AG08396 (cell line): ENCODE measurements at places on chromosomes 3 and 15.

DNA sequence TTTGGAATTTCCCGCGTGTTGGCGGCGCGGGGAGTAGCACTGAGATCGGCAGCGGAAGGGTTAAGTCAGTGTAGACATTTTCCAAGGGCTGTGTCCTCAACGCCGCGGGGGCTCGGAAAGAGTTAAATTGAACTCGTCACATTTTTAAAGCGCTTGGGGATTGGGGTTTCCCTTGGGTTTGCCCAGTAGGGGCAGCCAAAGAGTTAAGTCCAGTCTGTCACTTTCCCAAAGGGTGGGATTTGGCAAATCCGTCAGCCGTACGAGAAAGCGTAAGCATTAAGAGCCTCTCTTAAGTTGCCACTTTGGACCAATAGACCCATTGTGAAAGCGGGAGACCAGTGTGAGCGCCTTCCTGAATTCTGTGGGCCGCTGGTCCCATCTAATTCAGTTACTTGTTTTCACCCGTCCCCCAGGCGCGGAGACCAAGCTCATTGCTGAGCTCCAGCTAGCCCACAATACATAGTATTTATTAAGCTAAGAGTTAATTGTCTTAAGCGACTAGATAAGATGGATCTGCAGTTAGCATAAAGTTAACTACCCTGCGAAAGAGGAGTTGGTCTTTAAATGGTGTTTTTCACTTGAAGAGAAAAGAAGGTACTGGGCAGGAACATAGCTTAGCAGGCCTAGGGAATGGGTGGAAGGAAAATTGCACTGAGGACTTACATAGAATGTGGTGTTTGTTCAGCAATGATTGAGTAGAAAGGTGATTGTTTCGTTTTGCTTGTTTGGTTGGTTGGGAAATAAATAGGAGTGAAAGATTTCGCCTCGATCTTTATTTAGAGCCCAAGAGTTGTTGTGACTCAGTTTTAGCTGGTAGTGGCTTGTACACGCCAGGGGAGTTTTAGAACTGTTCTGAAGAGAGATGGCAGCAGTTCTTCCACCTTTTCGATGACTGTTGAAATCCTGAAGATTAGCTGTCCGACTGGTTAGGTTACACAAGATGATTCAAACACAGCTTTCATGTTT is 932 bp downstream of the ARL8B start:
- peak; percentile 68 for DNase-seq

DNA sequence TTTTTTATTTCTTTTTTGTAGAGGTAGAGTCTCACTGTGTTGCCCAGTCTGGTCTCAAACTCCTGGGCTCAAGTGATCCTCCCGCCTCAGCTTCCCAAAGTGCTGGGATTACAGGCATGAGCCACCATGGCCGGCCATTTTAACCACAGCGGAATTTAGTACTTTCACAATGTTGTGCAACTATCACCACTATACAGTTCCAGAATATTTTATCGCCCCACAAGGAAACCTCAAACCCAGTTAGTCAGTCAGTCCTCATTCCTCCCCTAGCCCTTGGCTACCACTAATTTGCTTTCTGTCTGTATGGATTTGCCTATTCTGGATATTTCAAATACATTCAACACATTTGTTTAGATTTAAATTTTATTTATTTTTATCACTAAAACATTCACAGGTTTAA is 15.5 kb upstream of the HOMER2 start:
- no peak for DNase-seq

GRCh38 chr15:84142888-84143337 is 92.7 kb upstream of the GOLGA6L4 start:
- peak; percentile 80 for DNase-seq

- peak; percentile 12 for DNase-seq
Measured at GRCh38 chr15:25136119-25136518, 181.3 kb downstream of the SNRPN start.

DNA sequence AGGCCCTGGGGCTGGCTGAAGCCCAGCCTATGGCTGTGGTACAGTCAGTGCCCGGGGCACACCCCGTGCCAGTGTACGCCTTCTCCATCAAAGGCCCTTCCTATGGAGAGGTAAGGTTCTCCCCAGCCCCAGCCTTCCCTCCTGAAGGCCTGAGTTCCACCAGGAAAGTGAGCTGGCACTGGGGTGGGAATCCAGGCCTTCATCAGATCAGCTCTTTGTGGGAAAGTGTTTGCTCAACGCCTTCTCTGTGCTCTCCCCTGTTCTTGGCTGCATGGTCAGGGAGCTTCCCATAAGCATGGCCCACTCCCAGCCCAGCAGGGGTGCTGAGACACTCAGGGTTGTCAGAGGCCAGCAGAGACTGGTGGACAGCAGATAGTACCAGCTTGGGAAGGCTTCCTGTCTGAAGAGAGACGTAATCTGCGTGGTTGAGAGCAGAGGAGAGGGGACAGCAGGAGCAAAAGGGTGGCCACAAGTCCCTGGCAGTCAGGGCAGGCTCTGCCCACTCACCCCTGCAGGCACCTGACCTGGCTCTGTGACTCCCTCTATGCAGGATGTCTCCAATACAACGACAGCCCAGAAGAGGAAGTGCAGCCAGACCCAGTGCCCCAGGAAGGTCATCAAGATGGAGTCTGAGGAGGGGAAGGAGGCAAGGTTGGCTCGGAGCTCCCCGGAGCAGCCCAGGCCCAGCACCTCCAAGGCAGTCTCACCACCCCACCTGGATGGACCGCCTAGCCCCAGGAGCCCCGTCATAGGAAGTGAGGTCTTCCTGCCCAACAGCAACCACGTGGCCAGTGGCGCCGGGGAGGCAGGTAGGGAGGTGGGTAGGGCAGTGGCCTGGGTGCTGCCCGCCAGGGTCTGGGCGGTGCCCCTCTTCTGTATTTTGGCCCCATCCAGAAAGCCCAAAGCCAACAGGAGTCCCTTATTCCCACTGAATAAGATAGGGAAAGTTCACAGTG is 38.4 kb downstream of the PML start:
- no peak for DNase-seq

GRCh38 chr3:193335031-193335430 is 43.5 kb downstream of the ATP13A5 start:
- no peak for DNase-seq

GRCh38 chr3:111577798-111578685 is 17.1 kb downstream of the ZBED2 start:
- DNase-seq, result peak; percentile 71

- no peak for DNase-seq
Measured at GRCh38 chr3:28012830-28013229, 228.6 kb upstream of the CMC1 start.

DNA sequence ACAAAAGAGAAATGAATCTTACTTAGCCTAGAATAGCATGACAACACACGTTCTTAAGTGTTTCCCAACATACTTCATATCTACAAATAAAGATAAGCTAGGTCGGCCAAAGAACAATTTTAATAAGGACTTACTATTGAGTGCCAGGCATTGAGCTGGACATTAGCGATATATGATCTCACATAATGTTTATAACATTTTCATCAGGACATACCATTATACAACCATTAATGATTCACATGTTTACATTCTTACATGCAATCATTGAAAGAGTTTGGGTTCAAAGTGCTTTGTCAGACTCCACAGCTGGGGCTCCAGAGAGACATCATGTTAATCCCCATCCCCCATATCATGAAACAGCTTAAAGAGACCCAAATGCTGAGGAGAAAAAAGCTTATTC is 189.0 kb downstream of the STT3B start:
- no peak for DNase-seq

- no peak for DNase-seq
Measured at GRCh38 chr3:189325454-189325853, 153.7 kb downstream of the TPRG1 start.

GRCh38 chr3:189361103-189361835 is 189.5 kb downstream of the TPRG1 start:
- no peak for DNase-seq

GRCh38 chr3:53998980-53999379 is 107.3 kb upstream of the SELENOK start:
- no peak for DNase-seq

DNA sequence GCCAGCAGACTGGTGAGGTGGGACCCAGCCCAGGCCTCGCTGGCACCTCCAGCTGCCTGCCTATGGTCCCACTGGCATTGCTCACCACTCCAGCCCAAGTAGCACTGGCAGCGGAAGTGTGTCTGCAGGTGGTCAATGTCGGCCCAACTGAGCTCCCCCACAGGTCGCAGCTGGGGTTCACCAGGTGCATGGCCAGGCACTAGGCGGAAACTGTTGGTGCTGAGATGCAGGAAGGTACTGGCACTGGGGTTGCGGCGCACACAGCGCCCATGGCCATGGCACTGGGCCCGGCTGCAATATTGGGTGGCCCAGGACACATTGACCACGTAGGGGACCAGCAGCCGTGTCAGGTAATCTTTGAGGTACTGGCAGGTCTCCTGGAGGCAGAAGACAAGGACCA is 4.4 kb downstream of the HYAL2 start:
- no peak for DNase-seq

- peak; percentile 15 for DNase-seq
Measured at GRCh38 chr3:73324203-73325155, 263.0 kb downstream of the EBLN2 start.

GRCh38 chr3:963755-964154 is 129.1 kb upstream of the CNTN6 start:
- no peak for DNase-seq

DNA sequence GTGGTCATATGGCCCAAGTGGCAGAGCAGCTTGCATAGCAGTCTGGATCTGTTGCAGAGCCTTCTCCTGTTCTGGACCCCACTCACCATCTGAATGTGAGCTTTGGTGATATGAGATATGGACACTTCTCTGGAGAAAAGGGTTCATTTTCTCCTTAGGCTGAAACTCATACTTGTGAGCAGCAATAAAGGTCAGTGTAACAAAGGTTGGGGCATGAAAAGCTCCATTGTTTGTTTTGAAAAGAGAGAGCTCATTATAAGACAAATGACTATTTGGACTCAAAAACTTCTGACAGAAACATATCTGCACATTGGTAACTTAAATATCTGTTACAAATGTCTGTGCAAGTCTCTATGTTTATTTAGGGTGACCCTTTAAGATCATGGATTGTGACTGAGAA is 517.3 kb downstream of the MFSD1 start:
- DNase-seq, result no peak

DNA sequence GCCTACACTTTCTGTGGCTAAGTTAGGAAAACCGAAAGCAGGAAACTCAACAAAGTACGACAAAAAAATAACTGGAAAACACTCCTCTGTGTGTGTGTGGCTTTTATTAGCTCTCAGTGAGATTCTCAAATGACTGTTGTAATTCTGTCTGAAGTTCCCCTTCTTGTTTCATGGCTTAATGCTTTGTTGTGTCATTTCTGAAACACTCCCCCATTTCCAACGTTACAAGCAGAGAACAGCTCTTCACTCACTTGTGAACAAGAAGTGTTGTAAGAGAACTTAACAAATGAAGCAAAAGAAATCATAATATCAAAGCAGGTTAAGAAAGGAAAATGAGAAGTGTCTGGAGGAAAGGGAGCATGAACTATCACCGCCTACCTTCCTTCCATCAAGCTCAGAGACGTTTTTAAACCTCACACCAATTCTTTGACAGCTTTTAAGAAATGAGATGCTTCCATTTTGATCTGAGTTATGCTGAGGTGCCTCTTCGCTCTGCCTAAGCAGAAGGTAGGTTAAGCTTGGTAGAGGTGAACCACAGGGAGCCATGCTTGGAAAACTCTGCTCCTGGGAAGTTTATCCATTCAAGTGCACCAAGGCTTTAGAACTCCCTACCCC is 12.4 kb upstream of the SEC62 start:
- DNase-seq, result no peak

GRCh38 chr3:25064681-25065080 is 363.4 kb upstream of the RARB start:
- no peak for DNase-seq

DNA sequence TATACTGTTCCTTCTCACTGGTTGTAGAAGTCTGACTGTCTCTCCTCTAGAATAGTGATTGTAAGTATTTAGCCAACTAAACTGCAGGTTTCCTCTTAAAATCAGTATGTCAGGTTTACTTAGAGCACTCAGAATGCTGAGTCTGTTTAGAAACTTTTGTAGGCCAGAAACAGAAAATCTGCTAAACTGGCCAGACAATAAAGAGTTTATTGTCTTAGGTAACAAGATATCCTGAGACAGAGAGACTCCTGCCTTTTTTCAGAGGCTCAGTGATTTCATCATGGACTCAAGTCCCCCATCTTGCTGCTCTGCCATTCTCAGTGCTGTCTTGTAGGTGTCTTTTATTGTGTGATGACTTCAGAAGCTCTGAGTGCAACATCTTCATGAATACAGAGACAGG is 279.0 kb downstream of the MFSD1 start:
- DNase-seq, result no peak

- DNase-seq, result peak; percentile 55
Measured at GRCh38 chr15:27844018-27844666, 255.0 kb downstream of the OCA2 start.

- DNase-seq, result no peak
Measured at GRCh38 chr3:181279239-181279565, 289.7 kb upstream of the DNAJC19 start.

- peak; percentile 29 for DNase-seq
Measured at GRCh38 chr3:46017720-46018119, 9.6 kb downstream of the XCR1 start.

- DNase-seq, result no peak
Measured at GRCh38 chr3:102826636-102827035, 391.8 kb downstream of the ZPLD1 start.

DNA sequence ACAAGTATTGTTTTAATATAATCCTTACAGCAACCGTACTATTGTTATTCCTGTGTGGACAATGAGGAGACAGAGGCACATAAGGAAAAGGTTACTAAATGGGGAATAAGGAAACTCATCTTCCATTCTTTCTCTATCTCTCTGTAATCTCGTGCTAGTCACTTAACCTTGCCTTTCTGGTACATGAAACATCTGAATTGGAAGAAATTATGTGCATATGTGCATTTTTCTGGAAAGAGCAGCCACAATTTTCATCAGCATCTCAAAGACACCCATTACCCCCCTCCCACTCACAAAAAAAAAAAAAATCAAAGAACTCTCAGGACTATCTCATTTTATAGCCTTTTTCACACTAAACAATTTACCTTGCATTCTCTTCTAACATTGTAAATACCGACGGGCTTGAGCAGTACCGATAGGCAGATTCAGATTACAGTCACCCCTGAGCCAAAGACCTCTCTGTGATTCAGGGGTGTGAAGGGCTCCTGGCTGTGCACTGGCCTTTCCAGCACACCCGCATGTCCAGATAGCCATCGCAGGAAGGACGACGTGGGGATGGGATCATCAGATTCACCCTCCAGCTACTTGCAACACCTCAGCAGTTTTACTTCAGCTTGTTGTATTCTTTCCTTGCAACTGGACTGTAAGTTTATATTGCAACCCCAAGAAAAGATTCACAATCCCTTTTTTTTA is 48.1 kb downstream of the CASR start:
- DNase-seq, result no peak

GRCh38 chr3:134068429-134068828 is 38.7 kb upstream of the SLCO2A1 start:
- DNase-seq, result no peak

DNA sequence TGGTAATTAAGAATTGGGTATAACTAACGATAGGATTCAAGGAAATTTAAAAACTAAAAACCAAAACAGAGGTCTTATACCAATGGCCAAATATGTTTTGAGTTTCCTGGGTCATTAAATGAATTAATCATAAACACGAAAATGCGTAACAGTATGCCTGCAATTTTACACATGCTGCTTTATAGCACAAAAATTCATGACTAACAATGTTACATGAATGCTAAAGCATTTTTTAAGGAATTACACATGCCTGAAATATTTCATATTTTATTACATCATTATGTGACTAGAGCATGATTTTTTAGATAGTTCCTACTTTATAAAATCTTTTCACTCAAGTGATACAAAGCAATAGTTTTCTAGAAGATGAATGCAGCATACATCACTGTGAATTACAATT is 74.7 kb downstream of the ZNF148 start:
- DNase-seq, result no peak

GRCh38 chr3:9878700-9879099 is 1.4 kb downstream of the CIDEC start:
- no peak for DNase-seq

- DNase-seq, result no peak
Measured at GRCh38 chr3:110533089-110533488, 538.5 kb upstream of the NECTIN3 start.
